ENCODE measurements at places on chromosomes 16 and 17. TPM values are rescaled to one million over a fixed set of nuclear protein-coding genes. Genes with fewer than 3 reads are reported as not detected.

- no peak overlapping the region for H3K27ac ChIP-seq
- H3K4me1 ChIP-seq = no peaks in the 10 kb centered on the region
- no peaks in the 10 kb centered on the region for H3K27me3 ChIP-seq
- H3K4me3 ChIP-seq = no peak overlapping the region
Observed at GRCh38 chr17:50778988-50779387, 11.7 kb upstream of the ANKRD40CL start.

GRCh38 chr17:66779237-66779606 is 55.7 kb upstream of the CACNG5 start:
- no peaks in the 10 kb centered on the region for H3K4me1 ChIP-seq
- H3K36me3 ChIP-seq = 0 out of 2 replicates have a peak, but pooled peaks cover 4% of the 10 kb centered on the region
- H3K27ac ChIP-seq = no peak overlapping the region
- H3K4me3 ChIP-seq = no peak overlapping the region

DNA sequence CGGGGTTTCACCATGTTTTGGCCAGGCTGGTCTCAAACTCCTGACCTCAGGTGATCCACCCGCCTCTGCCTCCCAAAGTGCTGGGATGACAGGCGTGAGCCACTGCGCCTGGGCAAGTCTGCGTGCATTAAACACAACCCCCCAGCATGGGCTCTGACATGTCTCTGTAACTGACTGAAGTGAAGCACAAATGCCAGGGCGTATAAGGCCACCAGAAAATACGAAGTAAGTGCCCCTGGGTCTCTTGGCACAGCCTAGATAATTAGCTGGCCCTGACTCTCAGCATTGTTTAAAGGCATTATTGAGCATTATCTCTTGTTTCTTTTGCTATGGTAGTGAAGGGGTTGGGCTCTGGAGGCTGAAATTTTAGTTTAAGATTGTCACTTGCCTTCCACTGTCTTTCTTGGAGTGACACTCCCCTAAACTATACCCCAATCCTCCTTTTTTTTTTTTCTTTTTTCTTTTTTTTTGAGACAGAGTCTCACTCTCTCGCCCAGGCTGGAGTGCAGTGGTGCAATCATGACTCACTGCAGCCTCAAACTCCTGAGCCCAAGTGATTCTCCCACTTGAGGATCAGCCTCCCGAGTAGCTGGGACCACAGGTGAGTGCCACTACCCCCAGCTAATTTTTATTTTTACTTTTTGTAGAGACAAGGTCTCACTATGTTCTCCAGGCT is 8.2 kb upstream of the SEC14L1 start:
- H3K27me3 ChIP-seq = no peaks in the 10 kb centered on the region
- DNase-seq = no peak
- H3K27ac ChIP-seq = peak overlapping the region; percentile 95
- H3K4me1 ChIP-seq = peaks cover 63% of the 10 kb centered on the region
- no peaks in the 10 kb centered on the region for H3K36me3 ChIP-seq
- no peak overlapping the region for H3K4me3 ChIP-seq

DNA sequence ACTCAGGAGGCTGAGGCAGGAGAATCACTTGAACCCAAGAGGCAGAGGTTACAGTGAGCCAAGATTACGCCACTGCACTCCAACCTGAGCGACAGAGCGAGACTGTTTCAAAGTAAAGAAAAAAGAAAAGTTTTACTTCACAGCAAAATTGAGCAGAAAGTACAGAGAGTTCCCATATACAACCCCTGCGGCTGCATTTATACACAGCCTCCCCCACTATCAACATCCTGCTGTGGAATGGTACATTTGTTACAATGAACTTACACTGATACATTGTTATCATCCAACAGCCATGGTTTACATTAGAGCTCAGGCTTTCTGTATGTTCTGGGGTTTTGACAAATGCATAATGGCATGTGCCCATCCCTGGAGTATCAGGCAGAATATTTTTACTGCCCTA is 2.6 kb upstream of the MTHFSD start:
- peaks cover 5% of the 10 kb centered on the region for H3K36me3 ChIP-seq
- H3K4me3 ChIP-seq = no peak overlapping the region
- no peak overlapping the region for H3K27ac ChIP-seq
- no peaks in the 10 kb centered on the region for H3K27me3 ChIP-seq

DNA sequence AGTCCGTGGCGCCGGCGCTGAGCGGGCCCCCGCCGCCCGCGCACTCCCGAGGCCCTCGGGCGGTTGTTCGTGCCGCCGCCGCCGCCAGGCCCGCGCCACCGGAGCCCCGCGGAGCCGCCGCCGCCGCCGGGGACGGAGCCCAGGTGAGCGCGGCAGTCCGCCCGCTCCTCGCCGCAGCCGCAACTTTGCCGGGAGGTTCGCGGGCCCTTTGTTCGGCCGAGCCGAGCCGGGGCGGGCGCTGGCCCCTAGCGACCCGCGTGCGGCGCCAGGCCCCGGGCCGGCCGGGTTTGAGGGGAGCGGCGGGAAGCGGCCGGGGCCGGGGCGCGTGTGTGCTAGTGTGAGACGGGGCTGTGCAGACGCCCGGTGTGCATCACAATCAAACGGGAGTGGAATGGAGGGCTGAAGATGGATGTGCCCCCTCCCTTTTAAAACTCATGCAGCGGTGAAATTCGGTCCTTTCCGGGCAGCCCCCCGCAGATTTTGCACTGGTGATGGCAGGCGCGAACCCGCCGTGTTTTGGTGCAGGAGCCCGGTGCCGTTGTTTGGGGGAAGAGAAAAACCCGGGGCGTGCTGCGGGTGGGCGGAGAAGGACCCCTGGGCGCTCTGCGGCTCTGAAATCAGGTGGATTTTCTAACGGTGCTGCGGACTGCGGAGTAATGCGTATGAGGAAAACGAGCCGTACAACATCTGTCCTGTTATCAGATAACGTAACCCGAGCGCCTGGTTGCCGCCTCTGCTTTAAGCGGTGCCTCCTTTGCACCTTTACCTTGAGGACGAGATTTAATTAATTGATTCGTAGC is 823 bp downstream of the TNRC6C start:
- peak overlapping the region; percentile 21 for H3K27ac ChIP-seq
- peaks cover 30% of the 10 kb centered on the region for H3K4me1 ChIP-seq
- DNase-seq = no peak
- no peaks in the 10 kb centered on the region for H3K36me3 ChIP-seq

Gene NGFR
- 1.6 TPM for total RNA-seq

Gene CLEC18A
- 0.46 TPM for total RNA-seq
